B cell (primary cell): ENCODE measurements at places on chromosomes 12 and 14. TPM values are rescaled to one million over a fixed set of nuclear protein-coding genes. Genes with fewer than 3 reads are reported as not detected.

Gene SELPLG
- total RNA-seq: 6.1 and 6.2 TPM in 2 replicates

Gene ACOT4
- 0.42 and 0.83 TPM in 2 replicates for total RNA-seq

- peaks cover 62% of the 10 kb centered on the region for H3K4me1 ChIP-seq
- H3K27ac ChIP-seq: peak overlapping the region; percentile 10
- no peaks in the 10 kb centered on the region for H3K36me3 ChIP-seq
- no peak for DNase-seq
These were observed 3.6 kb upstream of the GPR132 start for GRCh38 chr14:105068818-105069217.

DNA sequence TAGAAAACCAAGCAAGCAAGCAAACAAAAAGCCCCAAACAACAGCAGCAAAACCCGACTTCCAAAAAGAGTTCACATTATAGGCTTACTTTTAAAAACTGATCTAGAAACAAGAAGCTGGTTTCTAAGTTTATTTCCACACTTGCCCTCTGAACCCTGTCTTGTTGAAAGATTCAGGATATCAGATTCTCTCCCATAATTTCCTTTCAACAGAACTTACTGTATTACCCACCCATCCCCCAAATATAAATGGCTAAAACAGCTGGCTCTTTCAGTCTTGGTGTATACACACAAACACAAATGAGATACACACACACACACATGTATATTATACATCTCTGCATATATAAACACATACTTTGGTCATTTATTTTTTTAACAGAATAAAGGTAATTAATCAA lies 460.9 kb downstream of the ZFP36L1 start:
- no peak overlapping the region for H3K4me3 ChIP-seq
- H3K27me3 ChIP-seq: no peaks in the 10 kb centered on the region
- H3K4me1 ChIP-seq: peaks cover 34% of the 10 kb centered on the region
- no peak for DNase-seq
- H3K36me3 ChIP-seq: no peaks in the 10 kb centered on the region
- H3K27ac ChIP-seq: no peak overlapping the region

DNA sequence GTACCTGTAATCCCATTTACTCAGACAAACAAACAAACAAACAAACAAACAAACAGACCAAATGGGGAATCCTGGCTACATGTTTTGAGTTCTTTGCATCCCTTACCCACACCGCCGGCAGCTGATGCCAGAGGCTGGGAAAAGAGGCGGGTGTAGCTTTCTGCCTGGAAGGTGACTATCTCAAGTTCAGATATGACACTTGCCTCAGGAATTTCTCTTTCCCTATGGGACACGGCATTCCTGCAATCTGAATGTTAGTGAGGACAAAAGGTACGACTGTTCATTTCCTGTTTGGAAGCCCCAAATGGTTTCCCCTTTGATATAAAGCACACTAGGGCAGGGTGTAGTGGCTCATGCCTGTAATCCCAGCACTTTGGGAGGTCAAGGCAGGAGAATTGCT lies 2.9 kb downstream of the MYL2 start:
- H3K27ac ChIP-seq: no peak overlapping the region
- H3K27me3 ChIP-seq: no peaks in the 10 kb centered on the region
- H3K4me1 ChIP-seq: peaks cover 26% of the 10 kb centered on the region
- no peaks in the 10 kb centered on the region for H3K36me3 ChIP-seq
- no peak overlapping the region for H3K4me3 ChIP-seq

DNA sequence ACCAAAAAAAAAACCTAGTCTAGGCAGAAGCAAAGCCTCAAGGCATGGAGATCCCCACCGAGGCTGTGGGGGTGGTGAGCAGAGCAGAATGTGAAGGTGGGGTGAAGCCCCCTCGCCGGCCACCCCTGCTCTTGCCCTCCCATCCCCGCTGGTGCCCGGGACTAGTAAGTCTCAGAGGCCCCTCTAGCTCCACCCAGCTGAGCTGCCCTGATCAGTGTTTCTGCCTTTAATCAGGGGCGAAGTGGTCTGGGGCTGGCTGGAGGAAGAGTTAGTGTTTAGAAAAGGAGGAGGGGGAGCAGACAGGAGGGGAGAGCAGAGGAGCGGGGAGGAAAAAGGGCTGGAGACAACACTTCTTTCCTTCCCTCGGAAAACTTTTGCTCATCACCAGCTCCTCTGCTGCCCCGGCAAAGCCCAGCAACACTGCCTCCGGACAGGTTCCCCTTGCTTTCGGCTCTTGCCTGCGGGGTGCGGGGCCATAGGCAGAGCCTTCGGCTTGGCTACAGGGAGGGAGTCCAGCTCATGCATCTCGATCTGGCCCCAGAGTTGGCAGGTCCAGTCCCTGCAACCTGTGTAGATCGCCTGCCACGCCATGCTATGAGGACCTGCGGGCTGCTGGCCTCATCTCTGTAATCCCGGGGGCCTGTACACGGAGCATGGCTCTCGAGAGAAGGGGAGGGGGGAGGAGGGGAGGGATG lies 3.4 kb upstream of the DLK1 start:
- H3K4me1 ChIP-seq: no peaks in the 10 kb centered on the region
- H3K27ac ChIP-seq: no peak overlapping the region
- no peaks in the 10 kb centered on the region for H3K36me3 ChIP-seq
- no peak for DNase-seq

- no peak overlapping the region for H3K27ac ChIP-seq
- no peaks in the 10 kb centered on the region for H3K36me3 ChIP-seq
- DNase-seq: no peak
- H3K4me1 ChIP-seq: peaks cover 14% of the 10 kb centered on the region
- H3K27me3 ChIP-seq: no peaks in the 10 kb centered on the region
- H3K4me3 ChIP-seq: no peak overlapping the region
These were observed 927 bp downstream of the ABCB9 start for GRCh38 chr12:122965321-122965751.
